ENCODE measurements at places on chromosomes 7 and 10.

GRCh38 chr7:155825336-155825735 lies 13.1 kb upstream of the SHH start:
- DNase-seq, result no peak

DNA sequence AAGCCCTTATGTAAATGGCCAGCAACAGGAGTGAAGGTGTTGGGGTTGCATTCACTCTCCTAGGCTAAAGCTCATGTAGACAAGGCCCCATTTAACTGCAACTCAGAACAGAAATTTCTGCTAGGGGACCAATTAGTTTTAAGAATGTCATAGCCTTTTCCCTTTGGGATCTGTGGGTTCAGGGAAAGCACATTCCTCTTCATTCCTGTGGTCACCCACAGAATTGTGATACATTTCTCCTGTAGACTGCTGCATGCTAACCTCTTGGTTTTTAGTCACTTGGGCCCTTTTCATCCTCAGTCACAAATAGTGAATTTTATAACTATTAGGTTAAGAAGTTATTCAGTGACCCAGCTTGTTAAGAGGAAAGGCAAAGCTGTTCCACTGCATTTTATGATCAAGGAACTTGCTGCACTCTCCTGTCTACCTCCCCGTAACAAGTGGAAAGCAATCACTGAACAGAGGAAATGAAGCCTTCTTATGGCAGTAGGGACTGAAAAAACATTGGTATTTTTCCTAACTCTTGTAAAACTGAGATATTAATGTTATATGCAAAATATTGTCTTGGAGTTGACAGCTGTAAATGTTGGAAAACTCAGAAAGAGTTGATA lies 124.9 kb downstream of the SND1 start:
- no peak for DNase-seq

DNA sequence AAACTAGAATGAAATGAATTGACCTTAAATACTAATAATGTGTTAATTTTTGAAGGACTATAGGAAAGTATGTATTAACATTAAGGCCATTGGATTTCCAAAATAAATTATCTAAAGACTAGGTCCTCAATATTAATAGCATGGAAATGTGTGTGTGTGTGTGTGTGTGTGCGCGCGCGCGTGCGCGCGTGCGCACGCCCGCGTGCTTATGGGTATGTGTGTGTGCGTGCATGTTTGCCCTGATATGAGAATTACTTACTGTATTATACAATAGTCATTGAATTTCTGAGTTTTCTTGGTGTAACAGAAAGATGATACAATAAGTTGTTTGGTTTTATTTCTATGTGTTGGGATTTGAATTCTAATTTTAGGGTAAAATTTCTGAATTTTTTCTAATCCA lies 205.9 kb downstream of the BICC1 start:
- DNase-seq, result no peak

GRCh38 chr10:1938317-1938716 lies 201.0 kb upstream of the ADARB2 start:
- no peak for DNase-seq

DNA sequence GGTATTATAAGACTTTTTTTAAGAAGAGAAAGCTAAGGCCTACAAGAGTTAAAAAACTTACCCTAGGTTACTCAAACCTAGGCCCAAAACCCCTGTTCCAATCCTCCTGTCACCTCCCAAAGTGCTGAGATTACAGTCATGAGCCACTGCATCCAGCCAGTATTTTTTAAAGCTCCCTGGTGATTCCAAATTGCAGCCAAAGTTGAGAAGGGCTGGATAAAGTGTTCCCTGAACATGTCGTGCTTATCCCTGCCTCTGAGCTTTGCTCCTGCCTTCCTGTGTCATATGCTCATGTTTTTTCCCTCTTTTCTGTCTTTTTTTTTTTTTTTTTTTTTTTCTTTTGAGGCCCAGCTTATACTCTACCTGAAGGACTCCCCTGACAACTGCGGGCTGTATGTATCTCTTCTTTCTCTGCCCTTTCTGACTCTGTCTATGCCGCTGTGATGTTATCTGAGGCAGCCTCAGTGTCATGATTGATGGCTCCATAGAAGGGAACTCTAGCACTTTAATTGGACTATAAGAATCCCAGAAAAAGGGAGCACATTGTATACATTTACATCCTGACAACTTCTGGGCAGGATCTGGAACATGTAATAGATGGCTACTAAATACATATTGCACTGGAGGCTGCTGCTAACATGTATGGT lies 8.0 kb downstream of the AKR1B10 start:
- DNase-seq, result no peak

DNA sequence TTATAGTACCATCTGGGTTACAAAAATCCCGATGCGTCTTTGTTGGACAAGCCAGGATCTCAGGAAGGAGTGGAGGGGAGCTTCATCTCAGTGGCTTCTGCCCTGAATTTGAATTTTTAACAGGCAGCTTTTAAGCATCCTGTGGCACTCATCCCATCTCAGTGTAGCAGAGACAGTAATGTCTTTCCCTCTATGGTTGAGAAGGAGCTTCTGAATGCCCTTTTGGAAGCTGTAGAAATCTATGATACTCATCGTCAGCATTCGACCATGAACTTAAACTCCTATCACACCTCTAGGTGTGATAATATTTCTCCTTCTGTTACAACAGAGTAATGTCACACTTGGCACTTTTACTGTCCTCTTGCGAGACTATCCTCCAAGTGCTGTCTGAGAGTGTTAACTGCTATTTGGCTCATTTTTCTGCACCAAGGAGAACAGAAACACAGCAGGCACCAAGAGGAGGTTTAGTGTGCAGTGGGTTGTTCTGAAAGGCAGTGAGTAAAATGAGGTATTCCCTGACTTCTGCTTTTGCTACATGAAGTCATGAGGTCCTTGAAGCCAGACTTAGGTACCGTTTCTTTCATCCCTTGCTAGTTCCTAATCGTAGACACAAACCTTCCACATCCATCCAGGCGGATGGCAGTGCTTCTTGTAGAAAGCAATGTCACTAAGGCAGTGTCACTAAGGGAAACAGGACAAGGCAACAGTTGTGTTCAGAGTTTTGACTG lies 177.4 kb downstream of the CELF2 start:
- no peak for DNase-seq

- DNase-seq, result no peak
Measured at GRCh38 chr7:86844608-86845007, 200.9 kb downstream of the GRM3 start.

DNA sequence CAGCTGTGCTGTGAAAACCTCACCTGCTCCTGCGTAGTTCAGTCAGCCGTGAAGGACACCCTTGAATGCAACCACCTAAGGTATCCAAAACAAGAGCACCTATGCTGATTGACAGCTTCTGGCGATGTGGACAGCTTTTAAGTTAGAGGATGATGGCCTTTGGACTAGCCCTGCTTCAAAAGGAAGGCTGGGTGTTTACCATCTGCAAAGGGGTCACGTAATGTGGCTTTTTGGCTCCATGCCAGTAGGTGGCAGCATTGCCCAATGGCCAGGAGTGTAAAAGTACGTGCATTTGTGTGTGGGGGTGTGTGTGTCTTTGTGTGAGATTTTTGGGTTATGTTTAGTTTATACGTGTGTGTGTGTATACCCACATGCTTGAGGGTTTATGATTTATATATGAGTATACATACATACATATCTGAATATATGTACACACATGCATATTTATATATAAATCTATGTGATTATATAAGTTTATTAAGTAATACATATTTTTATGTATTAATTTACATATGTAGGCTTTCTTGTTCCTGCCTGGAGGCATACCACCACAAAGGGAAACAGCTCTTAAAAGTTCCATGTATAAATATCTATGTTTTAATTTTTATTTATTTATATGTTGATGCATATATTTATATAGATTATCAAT lies 236.3 kb upstream of the ANKRD30A start:
- no peak for DNase-seq
